SK-N-MC (cell line): ENCODE measurements at places on chromosomes 7 and 10.

DNA sequence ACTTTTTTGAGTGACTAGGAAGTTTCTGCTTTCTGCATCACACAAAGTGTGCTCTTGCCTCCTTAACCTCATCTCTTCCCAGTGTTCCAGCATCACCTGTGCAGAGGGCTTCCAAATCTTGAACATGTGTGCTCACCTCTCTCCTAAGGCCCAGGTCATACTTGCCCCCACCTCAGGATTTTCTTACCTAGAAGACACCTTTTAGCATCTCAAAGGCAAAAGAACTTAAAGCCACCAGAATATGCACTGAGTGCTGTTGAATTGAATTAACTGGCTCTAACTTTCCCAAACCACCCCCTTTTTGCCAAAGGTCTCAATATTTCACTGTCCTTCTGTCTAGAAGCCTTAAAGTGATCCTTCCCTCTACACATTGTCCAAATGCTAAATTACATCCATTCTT lies 66.5 kb downstream of the SRI start:
- DNase-seq: no peak

- DNase-seq: no peak
These were observed 757 bp upstream of the PALS2 start for GRCh38 chr7:24572393-24572996.

GRCh38 chr7:5232874-5233273 lies 42.8 kb downstream of the WIPI2 start:
- no peak for DNase-seq

DNA sequence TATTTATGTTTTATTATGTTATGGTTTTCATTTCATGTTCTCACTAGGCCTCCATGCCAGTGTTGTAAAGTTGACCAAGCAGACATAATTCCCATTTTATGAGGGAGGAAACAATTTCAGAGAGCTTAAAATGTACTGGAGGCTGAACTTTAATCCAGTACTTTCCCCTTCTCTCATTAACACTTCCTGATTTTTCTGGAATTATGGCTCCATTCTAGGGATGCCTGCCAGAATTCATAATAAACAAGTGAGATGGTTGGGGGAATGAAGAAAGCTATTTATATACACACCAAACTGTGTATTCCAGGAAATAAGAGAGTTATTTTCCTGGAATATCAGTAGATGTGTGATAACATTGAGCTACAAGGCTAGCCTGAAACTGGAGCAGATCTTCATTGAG lies 6.9 kb downstream of the TMEM236 start:
- DNase-seq: no peak

DNA sequence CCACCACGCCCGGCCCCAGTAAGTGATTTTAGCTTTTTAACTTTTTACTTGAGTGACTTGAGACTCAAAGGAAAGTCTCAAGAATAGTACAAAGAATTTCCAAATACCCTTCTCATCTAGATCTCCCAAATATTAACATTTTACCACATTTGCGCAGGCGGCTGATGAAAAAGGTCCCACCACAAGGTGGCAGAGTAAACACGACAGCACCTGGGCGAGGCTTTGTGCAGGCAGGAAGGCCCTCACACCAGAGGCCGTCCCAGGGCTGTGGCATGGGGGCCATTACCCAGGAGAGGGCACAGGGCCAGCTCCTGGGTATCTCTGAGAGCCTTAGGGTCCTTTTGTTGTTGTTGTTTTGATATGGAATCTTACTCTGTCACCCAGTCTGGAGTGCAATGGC lies 50.0 kb upstream of the WIPI2 start:
- no peak for DNase-seq

GRCh38 chr7:89223900-89224395 lies 428.4 kb upstream of the TEX47 start:
- no peak for DNase-seq

- DNase-seq: no peak
These were observed at the start of gene CTTNBP2 for GRCh38 chr7:117873310-117874190. CTTNBP2 (minus strand) TSS chr7:117873441; CDS start chr7:117873415, 26 bp downstream.

DNA sequence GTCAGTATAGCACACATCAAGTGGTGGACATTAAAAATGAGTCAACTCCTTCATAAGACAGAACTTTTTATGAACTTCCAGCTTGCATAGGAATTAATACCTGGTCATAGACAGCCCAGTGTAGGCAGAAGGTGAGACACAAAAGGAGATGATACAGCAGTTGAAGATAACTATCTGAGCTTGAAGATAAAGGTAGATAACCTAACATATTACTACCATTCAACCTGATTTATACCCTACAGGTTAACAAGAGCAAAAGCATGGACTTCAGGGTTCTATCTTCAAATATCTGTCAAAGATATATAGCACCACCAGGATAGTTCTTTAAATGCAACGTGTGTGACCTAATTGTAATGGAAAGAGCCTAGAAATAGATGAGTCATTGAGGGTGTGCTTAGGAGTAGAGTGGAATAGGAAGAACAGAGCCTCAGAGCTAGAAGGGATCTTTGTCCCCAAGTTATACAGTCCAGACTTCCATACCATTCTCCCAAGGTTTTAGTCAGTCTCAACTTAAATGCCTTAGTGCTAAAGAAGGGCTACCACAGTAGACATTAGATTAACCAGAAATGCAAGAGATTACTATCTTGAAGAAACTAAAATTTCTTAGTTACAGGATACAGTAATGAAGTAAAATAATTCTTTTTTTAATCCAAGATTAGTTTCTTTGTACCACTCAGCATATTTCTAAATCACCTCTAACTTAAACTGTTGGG lies 9.2 kb downstream of the ZNF800 start:
- DNase-seq: no peak

DNA sequence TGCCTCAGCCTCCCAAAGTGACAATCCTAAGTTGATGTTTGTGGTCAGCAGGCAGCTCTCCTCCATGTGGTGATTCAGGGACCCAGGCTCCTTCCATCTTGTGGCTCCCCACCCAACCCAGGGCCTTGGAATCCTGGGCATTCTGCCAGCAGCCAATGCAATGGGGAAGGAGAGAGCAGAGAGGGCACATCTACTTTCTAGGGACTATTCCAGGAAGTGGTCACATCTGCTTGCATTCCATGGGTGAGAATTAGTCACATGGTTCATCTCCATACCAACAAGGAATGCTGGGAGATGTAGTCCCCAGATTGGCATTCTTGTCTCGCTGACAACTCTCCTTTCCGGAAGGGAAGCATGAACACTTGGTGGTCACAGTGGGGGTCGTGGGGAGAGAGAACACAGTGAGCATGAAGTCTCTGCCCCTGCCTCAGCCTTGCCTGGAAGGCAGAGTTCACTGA lies 9.9 kb upstream of the SRRM3 start:
- no peak for DNase-seq

GRCh38 chr7:150373049-150373801 lies 4.6 kb downstream of the REPIN1 start:
- no peak for DNase-seq

DNA sequence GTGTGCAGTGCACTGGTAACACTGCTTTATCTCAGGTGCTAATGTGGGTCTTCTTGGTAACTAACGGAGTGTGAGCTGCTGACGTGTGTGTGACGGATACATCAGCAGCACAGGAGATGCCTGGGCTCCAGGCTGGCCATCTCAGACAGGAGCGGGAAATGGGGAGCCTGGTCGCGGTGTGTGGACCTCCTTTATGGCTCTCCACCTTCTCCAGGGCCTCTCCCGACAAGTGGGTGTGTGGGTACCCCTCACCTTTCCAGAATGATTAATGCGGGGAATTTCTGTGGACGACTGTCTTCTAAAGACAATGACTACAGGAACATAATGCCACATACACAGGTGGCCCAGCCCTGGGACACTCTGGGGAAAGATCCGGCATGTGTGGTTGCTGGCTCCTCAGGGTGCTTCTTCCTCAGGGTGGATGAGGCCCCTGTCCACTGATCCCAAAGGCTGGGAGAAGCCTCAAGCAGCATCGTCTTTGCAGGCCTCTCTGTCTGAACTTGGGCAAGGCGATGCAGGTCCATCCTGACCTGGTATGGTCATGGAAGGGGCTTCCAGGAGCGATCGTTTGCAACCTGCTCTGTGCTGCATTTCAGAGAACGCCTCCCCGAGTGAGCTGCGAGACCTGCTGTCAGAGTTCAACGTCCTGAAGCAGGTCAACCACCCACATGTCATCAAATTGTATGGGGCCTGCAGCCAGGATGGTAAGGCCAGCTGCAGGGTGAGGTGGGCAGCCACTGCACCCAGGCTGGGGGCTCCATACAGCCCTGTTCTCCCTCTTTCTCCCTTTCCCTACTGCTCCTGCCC lies 20.3 kb upstream of the CSGALNACT2 start:
- DNase-seq: no peak

DNA sequence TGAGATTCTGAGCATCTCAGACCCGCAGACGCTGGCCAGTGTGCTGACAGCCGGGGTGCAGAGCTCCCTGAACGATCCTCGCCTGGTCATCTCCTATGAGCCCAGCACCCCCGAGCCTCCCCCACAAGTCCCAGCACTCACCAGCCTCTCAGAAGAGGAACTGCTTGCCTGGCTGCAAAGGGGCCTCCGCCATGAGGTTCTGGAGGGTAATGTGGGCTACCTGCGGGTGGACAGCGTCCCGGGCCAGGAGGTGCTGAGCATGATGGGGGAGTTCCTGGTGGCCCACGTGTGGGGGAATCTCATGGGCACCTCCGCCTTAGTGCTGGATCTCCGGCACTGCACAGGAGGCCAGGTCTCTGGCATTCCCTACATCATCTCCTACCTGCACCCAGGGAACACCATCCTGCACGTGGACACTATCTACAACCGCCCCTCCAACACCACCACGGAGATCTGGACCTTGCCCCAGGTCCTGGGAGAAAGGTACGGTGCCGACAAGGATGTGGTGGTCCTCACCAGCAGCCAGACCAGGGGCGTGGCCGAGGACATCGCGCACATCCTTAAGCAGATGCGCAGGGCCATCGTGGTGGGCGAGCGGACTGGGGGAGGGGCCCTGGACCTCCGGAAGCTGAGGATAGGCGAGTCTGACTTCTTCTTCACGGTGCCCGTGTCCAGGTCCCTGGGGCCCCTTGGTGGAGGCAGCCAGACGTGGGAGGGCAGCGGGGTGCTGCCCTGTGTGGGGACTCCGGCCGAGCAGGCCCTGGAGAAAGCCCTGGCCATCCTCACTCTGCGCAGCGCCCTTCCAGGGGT lies 703 bp downstream of the RBP3 start:
- no peak for DNase-seq

DNA sequence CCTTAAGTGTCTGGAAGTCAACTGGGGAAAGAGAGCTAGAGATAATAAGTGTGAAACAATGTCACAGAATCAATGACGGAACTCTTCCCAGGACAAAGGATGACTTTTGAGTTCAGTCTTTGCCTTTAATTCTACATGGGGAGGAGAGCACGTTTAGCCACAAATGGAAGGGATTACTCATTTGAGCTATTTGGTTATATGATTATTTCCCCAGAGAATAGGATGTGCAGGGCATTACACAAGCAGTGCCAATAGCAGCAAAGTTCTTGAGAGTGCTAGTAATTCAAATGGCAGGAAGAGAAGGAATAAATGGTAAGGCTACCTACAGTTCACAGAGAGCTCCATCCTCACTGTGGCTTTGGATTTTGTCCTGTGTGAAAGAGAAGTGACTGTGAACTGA lies 6.0 kb downstream of the EGFR start:
- DNase-seq: no peak
